Memory B cell (primary cell): ENCODE measurements at places on chromosomes 2 and 18.

DNA sequence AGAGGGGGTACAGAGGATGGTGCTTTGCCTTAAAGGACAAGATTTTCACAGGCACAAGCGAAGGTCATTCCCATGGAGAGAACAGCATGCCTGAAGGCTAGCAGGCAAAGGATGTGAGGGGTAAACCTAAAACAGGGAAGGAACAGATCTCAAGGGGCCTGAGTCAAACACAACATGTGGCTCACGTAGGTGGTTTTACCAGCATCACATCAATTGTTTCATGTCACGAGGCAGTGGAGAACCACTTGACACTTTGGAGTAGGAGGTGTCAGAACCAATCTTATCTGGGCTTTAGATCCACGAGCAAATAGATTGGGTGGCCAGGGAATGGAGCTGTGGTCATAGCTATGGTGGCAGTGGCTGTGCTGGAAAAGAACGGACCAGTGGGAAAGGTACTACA, 8.4 kb downstream of the COX5B start:
- peaks cover 29% of the 10 kb centered on the region for H3K36me3 ChIP-seq
- no peaks in the 10 kb centered on the region for H3K4me1 ChIP-seq
- H3K4me3 ChIP-seq = no peak overlapping the region
- no peak overlapping the region for H3K27ac ChIP-seq
- H3K27me3 ChIP-seq = no peaks in the 10 kb centered on the region

- no peak for DNase-seq
- no peak overlapping the region for H3K27ac ChIP-seq
- H3K4me1 ChIP-seq = no peaks in the 10 kb centered on the region
- no peak overlapping the region for H3K4me3 ChIP-seq
Measured at GRCh38 chr2:187509667-187510417, 44.4 kb downstream of the TFPI start.

- DNase-seq = no peak
- no peak overlapping the region for H3K27ac ChIP-seq
- H3K27me3 ChIP-seq = peaks cover 14% of the 10 kb centered on the region
- no peak overlapping the region for H3K4me3 ChIP-seq
- no peaks in the 10 kb centered on the region for H3K36me3 ChIP-seq
Measured at GRCh38 chr2:3100386-3100785, 277.2 kb downstream of the EIPR1 start.

DNA sequence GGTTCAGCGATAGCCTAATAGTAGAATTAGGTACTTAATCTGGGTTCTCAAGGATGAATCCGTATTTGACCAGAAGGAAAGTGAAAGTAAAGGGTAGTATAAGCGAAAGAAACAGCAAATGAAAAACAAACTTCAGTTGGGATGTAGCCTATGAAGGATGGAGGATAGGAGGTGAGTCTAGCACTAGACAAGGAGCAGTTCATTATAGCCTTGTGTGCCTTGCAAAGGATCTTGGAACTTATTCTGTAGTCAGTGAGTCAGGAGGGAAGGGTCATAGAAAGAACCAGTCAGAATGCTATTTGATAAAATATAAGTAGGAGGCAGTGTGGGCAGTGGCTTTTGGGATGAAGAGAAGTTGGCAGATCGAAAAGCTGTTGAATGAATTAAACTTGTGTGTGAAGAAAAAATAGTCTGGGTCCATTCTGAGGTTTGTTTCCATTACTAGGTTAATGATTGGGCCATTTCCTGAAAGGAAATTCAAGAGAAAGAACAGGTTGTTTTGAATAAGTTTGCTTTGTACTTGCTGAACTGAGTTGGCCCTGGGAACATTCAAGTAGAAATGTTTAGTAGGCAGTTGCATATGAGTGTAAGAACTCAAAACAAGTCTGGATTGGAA, 48.5 kb downstream of the ANKRD12 start:
- H3K27ac ChIP-seq = peak overlapping the region; percentile 76
- H3K27me3 ChIP-seq = no peaks in the 10 kb centered on the region
- no peak for DNase-seq
- peaks cover 22% of the 10 kb centered on the region for H3K4me1 ChIP-seq
- peaks cover 28% of the 10 kb centered on the region for H3K36me3 ChIP-seq
